Memory B cell (primary cell): ENCODE measurements at places on chromosomes 1 and 21.

DNA sequence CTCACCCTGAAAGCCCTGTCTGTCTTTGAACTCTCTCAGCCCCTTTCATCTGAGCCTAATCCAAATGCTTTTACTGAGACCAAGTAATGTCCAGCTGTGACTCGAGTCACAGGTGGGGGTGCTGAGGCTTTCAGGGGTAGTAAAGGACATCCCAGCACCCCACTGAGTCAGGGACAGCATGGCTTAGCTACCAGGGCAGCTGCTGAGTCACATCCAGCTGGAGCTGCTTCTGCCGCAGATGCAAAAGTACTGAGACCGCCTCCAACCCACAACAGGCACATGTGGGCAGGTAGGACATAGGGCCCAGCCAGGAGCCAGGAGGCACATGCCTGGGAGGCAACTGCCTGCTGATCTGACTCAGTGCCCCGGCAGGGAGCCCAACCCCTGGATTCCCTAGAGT lies 6.7 kb upstream of the VSIG8 start:
- DNase-seq = no peak

DNA sequence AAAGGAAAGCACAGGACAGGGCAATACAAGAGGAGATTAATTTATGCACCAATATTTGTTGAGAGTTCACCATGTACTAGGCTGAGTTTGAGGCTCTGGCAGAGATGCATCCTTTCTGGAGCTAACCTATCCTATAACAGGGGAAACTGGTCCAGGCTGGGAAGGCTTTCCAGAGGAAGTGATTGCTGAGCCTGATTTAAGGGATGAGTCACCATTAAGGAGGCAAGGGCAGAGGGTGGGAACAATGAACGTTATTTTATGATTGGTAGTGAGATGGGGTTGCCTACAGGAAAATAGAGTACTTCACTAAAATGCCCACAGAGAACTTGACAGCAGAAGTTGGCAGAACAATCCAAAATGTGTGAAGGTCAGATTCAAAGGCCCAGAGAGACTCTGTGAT lies 141.4 kb downstream of the PLPP3 start:
- no peak for DNase-seq

DNA sequence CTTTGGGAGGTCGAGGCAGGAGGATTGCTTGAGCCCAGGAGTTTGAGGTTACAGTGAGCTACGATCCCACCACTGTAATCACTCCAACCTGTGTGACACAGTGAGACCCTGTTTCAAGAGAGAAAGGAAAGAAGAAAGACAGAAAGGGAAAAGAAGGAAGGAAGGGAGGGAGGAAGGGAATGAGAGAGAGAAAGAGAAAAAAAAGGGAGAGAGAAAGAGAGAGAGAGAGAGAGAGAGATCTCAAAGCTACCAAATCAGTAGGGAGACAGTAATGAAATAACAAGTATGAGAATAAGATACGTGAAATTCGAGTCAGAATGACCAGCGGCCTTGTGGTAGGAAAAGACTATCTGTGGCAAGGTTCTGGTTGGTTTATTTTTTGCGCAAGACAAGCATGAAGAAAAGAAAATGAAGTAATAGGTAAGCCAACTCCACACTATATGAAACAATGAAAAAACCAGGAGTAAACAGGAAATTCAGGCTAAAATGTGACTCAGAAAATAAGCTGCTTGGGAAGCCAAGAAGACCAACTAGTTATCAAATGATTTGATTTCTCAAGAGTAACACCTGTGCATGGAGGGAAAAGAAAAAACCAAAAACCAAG lies 8.9 kb downstream of the MTF1 start:
- DNase-seq = no peak

DNA sequence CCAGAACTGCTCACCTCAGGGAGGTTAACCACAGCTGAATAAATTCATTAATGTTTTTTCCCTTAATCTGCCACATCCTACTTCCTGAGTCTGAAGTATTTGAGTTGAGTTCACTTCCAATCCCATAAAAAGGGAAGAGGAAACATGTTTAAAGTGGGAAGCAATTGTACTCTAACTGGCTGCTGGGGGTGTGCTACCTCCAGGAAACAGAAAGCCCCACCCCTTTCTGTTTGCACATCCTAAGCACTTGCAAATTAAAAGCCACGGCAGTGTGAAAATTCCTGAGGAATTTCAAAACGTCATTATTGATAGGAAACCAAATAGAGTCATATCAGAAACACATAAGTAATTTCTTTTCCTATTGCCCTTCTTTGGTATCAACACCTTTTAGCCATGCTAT lies 307.0 kb upstream of the NR5A2 start:
- DNase-seq = no peak

- peak; percentile 15 for DNase-seq
These were observed 18.8 kb upstream of the MAP1LC3C start for GRCh38 chr1:242017580-242018233.

DNA sequence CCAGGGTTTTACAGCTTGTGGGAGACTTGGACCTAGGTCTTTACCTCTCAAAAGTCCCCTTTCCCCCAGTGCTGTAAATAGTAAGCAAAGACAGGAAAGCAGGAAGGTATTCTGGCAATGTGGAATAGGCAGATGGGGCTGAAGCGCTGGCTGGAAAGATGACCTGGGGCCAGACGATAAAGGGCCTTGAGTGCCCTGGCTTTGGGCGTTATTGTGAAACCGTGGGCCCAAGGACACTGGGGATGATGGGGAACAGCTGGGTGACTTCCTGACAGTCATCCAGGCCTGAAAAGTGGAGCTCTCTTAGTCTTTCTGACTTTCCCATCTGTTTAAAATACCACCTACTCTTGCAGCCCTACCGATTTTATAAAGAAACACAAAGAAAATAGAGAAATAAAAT lies 16.3 kb downstream of the URB2 start:
- DNase-seq = no peak

DNA sequence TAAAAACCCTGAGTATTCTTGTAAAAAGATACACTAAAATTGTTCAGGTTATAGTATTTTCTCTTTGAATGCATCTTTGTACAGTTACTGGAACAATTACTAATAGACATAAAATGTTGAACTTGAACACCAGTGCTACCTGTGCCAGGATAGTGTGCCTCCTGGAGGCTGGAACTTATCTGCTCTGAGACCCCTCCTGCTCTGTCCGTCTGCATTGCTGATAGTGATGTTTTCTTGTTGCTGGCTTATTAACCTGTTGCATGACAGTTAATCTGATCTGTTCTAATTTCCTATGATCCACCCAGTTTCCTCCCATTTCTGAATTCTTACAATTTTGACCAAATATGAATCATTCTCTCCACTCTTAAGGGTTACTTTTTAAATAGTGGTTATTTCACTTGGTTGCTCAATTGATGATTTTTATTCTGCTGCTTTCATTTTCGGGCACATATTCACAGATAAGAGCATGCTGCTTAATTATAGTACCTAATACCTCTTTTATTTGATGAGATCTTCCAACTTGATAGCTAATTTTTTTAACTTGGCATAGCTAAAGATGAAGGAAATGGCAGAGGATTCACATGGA lies 101.4 kb downstream of the CC2D1B start:
- no peak for DNase-seq

DNA sequence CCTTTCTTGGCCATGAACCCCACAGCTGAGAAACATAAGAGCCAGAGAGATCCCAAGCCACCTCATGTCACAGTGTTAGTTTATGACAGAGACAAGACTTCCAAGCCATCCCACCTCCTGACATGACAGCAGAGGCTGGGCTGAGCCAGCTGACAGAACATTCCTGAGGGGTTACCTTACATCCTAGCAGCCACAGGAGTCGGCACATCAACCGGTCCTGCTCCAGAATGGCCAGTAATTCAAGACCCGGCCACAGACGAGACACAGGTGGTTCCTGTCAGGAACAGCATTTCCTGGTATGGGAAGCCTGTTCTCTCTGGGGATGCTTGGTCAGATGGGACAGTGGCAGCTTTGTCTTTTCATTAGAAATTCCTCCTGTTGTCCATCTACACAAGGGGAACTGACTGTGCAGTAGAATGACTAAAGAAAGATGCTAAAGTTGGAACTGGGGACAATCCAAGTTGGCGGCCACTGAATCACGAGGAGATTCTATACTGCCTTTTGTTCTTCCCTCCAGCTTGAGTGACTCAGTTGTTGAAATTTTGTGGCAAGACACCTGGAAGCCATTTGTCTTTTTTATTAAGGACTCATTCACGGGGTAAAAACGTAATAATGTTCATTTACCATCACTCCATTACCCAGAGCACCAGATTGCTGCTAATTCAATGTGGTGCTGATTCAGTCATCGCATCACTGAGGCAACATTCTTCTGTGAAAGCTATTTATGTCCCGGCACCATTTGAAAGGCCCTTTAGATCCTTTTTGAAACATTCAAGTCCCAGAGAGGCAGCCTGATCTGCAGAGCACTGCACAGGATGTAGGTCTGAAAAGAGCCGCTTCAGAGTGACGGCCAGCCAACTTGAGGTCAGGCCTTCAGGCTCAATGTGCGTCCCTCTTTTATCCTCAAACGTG lies 37.2 kb upstream of the NPL start:
- DNase-seq = no peak

DNA sequence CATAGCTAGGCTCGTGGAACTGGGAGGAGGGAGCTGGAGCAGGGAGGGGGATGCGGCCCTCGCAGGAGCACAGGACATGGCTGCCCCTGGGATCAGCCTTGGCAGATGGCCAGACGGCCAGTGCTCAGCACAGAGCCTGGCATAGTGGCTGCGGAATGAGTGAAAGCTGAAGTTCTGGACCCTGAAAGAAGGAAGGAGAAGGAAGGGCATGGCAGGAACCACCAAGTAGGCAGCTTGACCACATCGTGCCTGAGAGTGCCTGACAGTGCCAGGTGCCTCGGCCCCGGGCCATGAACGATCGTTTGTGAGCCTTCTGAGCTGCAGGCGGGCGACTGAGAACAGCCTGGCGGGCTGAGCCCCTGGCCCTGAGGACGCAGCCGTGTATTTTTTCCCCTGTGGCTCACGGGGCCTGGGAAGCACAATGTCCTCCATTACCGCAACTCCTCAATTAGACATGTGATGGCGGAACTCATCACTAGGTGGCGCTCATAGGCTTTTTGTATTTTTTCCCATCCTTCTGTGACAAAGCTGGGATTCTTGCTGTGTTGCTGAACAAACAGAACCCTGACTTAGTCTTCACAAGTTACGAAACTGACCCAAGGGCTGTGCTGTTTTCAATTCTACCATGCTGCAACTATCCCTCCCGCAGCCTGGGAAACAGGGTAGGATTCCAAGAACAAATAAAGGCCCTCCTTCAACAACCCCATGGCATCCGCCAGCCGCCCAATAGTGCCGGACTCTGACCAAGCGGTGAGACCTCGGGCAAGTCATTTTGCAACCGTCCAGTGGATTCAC lies 29.9 kb upstream of the TMEM61 start:
- DNase-seq = no peak

- DNase-seq = no peak
These were observed 127.0 kb downstream of the PLPP3 start for GRCh38 chr1:56452027-56453011.

DNA sequence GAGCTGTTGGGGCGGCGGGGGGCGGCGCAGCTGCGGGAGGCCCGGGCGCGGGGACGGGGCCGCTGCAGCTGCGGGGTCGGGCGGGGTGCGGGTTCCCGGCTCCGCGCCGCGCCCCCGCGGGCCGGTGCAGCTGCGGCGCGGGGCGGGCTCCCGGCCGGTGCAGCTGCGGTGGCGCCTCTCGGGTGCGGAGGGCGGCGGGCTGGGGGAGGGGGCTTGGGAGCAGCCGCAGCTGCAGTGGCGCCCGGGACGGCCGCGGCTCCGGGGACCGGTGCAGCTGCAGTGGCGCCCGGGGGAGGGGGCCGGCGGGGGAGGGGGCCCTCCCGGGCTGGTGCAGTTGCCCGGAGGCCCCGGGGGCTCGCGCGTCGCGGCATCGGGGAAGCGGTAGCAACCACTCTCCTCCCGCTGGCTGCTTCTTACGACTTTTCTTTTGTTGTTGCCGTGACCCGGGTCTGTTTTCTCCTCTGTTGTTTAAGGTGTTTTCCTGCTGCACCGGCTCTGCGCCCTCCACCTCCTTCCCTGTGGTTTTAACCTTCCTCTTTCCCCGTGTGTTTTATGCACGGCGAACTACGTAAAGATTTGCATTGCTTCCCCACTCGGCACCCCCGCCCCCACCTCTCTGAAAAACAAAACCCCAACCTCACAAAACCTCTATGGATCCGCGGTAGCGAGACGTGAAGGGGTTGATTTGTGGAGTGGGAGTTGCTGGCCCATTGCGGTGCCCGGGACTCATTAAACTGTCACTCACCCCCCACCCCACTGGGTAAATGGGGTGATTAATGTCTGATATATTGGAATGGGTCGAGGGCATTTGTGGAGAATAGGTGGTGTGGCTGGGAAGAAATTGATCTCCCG lies 1.7 kb upstream of the ZBTB18 start:
- peak; percentile 78 for DNase-seq

DNA sequence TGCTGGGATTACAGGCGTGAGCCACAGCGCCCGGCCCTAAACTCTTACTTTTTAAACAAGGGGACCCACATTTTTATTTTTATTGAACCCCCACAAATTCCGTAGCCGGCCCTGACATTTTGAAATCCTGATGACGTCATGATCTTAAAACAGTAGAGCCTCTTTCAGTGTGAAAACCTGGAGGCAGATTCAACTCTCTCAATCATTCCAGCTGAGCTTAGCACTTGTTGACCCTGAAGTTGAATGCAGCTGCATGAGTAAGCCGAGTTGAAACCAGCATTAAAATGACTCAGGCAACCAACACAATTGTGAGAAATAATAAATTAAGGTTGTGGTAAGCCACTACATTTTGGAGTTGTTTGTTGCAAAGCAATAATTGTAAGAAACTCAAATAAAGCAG lies 93.9 kb upstream of the ADGRL4 start:
- DNase-seq = no peak

DNA sequence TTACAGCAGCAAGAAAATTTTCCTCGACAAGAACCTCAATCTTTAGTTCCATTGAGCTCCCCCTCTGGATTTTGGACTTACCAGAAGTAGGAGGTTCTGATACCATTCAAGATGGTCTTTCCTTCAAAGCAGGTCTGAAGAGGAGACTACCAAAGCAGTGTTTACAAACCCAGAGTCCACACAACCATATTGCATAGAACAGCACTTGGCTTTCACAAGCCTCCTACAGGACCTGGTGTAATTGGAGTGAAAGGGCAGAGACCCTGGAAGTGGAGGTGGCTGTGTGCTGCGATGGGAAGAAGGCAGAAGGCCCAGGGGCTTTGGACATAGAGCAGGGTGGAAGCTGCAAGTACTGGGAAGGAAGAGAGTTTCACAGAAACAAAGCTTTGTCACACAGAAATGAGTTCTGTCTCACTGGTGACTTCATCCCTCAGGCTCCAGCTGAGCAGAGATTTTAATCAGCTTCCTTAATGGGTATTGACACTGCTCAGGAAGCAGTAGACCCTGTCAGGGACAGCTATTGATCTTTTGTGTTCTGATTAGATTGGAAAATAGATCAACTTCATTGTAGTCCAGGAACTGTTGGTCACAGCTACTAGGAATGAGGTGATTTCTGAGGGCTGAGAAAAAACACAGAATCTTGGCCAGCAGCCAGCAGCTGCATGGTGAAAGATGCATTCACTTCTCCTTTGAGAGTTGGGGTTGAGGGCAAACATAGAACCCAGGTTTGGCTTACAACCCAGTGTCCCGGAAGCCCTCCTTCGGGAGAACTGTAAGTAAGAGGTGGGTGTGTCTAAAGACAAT lies 124.0 kb downstream of the SYT2 start:
- no peak for DNase-seq
